ENCODE measurements at places on chromosomes 3 and 15.

DNA sequence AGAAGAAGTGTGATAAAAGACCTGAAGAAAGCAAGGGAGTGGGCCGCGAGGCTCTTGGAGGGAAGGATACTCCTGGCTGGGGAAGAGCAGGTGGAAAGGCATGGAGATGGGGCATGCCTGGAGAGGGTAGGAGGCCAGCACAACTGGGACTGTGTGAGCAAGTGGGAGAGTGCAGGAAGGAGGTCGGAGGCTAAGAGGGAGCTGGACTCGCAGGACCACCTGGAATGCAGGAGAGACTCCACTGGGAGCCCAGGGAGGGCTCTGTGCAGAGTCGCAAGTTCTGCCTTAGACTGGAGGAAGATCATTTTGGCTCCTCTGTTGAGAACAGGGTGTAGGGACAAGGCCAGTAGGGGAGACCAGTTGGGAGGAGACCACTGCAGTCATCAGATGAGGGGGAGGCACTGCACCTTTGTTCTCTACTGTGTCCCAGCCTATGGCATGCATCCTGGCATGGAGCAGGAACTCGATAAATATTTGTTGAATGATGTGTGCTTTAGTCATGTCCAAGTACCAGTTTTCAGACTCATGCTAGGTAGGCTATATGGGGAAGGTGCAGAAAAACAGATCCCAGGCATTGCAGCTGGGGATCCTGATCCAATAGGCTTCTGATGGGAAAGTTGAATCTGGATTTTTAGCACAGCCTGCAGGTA lies 13.7 kb downstream of the FAM107A start:
- no peak for DNase-seq

GRCh38 chr3:40287248-40287647 lies 22.3 kb upstream of the EIF1B start:
- no peak for DNase-seq

GRCh38 chr3:34676436-34676835 lies 878.0 kb downstream of the PDCD6IP start:
- no peak for DNase-seq

DNA sequence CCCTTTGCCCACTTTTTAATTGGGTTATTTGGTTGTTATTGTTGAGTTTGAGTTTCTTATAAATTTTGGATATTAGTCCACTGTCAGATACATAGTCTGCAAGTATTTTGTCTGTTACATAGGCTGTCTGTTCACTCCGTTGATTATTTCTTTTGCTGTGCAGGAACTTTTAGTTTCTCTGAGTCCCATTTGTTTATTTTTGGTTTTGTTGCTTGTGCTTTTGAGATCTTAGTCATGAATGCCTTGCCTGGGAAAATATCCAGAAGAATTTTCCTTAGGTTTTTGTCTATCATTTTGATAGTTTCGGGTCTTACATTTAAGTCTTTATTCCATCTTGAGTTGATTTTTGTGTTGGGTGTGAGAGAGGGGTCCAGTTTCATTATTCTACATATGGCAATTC lies 254.5 kb downstream of the NLGN1 start:
- no peak for DNase-seq

DNA sequence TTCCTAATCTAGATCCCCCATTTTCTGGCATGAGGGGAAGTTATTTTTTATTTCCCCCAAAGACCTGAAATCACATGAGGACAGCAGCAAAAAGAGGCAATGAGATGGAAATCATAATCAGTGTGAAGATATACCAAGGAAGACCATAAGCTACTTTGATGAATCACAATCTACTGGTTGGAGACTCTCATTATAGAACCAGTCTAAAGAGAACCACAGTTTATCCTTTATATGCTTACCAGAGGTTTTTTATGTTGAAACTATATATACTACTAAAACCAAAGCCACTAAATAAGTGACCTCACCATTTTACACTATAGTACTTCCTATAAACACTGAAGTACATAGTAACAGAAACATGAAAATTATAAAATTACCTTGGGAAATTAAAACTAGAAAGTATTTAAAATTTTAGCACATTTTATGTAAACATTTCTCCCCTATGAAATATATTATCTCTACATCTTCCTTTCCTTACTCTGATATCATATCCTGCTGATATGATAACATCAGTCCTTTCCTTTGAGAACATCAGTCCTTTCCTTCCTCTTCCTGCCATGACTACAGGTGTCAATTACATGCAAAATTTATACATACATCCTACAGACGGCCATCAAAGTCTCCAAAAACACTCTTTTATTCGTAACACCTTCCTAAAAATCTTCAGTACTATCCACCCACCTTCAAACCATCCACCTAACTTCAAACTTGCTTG lies 71.8 kb downstream of the PHC3 start:
- no peak for DNase-seq

DNA sequence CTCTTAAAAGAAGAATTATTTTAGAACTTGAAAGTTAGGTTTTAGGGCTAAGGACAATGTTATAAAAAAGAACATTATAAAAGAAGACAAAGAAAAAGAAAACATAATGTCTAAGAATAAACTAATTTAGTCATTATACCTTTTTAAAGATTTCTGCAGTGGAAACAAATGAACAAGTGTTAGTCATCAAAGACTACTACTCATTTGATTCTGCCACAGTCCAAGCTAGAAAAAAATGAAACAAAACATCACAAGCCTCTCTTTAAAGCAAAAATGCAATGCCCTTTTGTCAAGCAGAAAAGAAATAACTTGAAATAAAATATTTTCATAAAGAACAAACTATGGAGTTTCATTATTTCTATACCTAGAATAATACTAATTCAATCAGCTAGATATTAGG lies 102.0 kb downstream of the TBC1D5 start:
- DNase-seq = no peak

DNA sequence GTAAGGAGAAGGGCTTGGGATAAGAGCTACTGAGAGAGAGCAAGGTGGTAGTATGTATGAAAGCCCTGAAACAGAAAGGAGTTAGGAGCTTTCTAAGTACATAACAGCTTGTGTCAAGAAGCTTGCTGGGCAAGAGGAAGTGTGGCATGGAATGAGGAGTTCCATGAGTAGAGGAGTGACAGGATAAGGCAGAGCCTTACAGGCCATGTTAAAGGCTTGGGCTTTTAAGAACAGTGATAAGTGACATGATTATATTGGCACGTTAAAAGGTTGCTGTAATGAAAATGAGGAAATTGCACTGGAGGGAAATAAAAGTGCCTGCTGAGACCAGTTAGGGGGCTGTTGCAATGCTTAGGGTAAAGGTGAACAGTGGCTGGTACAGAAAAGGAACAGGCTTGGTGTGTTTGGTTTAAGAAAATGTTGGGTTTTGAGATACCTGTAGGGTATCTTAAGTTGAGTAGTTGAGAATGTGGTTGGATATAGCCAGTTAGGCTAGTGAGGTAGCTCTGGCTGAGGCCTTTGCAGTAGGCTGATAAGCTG lies 49.0 kb downstream of the MEF2A start:
- DNase-seq = no peak

DNA sequence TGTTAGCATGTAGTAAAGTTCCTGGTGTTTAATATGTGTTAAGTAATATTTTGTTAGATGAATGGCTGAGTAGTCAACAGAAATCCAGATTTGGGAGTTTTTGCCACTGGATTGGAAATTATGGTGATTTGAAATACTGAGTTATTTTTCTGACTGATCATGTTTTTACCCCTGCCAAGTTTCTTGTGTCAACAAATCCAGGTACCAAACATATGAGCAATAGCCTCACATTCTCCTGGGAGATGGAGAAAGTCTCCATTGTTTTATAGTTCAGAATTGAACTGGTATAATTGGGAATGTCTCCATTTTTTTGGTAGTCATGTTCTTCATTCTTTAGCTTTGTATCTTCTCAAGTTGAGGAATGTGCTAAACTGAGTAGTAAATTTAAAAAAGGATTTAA lies 767.2 kb upstream of the LMCD1 start:
- no peak for DNase-seq

DNA sequence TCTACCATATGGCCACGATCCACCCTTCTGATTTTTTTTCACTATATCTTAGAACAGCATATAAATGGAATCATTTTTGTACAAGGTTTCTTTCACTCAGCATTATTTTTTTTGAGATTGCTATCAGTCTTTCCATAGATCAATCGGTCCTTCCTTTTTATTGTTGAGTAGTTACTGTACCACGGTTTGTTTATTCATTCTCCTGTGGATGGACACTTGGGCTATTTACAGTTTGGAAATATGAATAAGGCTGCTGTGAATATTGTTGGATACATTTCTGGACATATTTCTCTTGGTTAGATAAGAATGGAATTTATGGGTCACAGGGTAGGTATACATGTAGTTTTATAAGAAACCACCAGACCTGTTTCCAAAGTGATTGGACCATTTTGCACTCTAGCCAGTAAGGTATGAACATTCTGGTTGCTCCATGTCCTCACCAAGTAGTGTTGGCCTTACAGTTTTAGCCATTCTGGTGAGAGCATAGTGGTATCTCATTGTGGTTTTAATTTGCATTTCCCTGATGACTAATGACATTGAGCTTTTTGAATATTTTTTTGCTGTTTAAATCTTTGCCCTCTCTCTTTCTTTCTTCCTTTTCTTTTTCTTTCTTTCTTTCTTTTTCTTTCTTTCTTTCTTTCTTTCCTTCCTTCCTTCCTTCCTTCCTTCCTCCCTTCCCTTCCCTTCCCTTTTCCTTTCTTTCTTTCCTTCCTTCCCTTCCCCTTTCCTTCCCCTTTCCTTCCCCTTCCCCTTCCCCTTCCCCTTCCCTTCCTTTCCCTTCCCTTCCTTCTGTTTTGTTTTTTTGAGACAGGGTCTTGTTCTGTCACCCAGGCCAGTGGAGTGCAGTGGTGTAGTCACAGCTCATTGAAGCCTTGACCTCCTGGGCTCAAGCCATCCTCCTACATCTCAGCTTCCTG lies 49.2 kb downstream of the LRRK1 start:
- DNase-seq = no peak

DNA sequence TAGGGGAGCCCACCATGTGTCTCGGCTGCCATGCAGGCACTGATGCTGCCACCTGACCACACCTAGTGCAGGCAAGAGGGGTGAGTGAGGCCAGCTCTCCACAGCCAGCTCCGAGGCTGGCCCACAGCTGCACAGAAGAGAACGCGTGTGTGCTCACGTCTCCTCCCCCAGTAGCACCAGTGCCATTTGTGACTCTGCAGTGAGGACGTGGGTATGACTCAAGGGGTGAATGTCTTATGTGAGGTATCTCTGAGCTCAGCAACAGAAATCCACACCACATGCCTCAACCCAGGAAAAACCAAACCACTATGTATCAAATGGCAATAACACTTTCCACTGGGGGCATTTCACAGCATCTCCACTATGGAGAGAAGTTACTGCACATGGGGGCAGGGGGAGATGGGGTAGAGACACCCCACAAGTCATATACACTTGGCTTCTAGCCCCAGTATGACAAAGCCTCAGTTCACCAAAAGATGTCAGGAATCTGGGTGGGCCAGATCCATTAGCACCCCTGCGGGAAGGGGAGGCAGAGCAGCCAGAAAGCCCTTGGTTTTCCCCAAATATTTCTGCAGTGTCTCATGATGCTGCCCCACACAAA lies 87.6 kb downstream of the LRIG1 start:
- DNase-seq = peak; percentile 25
